Islet precursor cell (in vitro differentiated cells): ENCODE measurements at places on chromosomes 5 and 9.

- no peak for DNase-seq
These were observed 72.3 kb downstream of the SLF1 start for GRCh38 chr5:94690778-94691177.

DNA sequence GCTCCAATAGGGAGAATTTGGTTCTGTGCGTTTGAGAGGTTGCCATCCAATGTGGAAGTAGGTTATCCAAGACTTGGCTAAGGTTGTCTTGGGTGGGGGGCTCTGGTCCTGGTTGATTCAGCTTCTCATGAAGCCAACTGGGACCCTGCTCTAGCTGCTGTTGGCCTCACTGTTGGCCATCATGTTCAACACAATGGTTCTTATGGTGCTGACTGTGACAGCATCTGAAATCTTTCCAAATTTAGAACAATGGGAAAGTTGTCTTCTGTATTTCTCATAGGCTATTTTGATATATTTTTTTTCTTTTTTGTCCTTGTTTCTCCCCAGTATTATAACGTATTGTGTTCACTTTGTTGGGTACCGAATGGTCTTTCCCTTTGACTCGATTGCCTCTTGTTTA lies 71.9 kb downstream of the GDNF start:
- DNase-seq = no peak

DNA sequence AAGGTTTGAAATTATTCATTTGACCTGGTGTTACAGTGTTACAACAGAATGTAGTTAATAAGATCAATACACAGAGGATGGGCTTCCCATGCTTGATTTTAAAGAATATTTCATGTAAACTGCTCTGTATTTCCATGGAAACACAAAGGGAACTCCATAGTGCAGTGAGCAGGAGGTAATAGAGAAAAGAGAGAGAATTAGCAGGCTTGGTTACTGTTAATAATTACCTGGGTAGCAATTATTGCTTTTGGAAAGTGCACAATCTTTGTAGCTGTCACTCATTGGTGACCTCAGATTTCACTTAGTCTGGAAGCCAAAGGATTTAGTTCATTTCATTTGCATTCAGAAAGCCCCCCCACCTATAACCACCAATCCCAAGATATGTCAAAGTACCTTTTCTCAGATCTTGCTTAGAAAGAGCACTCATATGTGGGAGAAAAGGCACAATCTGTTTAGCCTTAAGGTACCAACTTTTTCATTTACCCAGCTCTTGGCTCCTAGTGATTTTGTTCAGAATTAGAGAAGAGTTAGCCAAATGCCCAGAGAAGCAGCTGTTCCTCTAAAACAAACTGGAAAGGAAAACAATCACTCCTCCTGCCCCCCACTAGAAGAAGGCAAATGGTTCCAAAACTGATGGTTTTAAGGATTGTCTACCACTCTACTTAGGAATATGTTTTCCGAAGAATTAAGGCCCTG lies 234.5 kb upstream of the SLC24A2 start:
- no peak for DNase-seq

- no peak for DNase-seq
These were observed 49.8 kb downstream of the PRRC1 start for GRCh38 chr5:127567026-127567768.

GRCh38 chr5:129459777-129460671 lies at the start of gene ADAMTS19:
ADAMTS19 (plus strand) TSS chr5:129460298; CDS start chr5:129460392, 94 bp downstream.
- peak; percentile 86 for DNase-seq

- DNase-seq = peak; percentile 36
These were observed 120.0 kb downstream of the C5orf15 start for GRCh38 chr5:133848341-133848811.

GRCh38 chr5:171093598-171093997 lies 215.4 kb upstream of the TLX3 start:
- DNase-seq = no peak

- peak; percentile 47 for DNase-seq
These were observed 525 bp downstream of the KIF24 start for GRCh38 chr9:34328500-34328986.

DNA sequence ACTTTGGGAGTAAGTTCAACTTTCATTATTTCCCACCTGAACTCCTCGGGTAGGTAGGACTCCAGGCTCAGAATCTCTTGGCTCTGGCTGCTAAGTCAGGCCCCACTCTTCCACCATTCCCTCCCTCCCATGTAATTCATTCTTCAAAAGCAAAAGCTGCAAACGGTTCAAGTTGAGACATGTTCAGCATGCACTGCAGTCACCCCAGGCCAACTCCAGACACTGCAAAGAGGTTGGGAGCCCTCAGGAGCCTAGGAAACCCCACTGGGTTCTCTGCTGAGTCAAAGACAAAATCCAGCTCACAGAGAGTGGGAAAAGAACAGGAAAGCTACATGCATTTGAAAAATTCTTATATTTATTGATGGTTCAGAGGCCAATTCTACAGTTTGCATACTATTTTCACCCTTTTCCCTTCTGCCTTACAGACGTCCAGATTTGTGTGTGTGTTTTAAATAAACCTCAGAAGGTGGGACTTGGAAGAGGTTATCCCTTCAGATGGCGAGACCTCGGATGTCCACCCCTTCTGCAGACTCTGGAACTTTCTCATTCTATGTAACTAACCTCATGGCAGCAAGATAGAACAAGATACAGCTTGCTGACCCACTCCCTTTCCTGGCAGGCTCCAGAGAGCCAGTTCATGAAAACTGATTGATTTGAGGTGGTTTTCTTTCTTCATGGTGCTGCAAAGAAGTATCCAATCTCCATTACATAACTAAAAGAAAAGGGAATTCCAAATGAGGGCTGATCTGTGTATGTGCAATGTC lies 65.7 kb upstream of the EQTN start:
- peak; percentile 66 for DNase-seq

DNA sequence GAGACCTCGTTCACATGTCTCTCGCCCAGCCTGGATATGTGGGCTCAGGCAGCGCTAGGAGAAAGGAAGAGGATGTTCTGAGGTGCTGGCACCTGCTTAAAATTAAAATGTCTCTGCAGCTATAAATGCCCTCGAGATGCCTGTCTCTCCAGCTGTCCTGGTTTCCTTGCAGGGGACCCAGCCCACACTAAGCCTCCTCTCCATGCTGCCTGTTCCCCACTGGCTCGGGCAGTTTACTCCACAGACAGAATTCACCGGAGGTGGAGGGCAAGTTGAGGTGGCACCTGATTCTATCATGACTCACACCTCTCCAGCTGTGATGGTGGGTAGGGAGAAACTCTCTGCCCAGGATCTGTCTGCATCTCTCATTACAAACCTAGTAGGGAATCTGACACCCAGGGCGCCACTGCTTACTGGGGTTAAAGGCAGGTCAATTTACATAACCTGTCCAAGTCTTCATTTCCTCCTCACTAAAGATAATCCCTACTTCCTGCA lies 420.9 kb downstream of the SPOCK1 start:
- peak; percentile 45 for DNase-seq

DNA sequence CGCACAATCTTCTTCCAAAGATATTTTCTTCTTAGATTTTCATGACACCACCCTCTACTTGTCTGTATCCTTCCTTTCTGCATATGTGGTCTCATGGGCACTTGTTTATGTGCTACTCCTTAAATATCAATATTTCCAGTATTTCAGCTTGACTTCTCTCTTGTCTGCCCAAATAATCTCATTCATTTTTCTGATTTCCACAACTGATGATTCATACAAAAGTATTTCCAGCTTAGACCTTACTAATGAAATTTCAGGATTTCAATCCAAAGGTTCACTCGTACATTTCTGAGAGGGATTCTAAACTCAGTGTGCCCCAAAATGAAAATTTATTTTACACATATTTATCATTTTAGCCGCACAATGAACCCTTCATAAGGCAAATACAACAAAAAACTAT lies 928.9 kb upstream of the C9orf72 start:
- no peak for DNase-seq

DNA sequence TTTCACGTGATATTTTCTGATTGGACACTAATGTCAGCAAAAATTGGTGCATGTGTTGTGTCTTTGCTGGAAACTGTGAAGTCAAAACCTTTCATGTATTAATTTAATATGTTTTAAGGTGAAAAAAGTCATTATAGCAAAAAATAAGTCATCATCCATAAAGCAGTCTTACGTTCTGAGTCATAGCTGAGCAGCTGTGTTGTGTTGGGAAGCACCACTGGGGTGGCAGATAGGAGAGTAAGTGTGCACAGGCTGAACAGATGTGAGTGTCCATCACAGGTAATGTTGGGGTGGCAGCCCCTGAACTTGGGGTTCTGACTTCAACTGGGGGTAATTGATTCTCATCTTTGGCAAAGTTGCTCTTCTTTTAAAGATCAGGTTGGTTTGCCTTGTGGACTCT lies 156.8 kb downstream of the NXNL2 start:
- DNase-seq = no peak

DNA sequence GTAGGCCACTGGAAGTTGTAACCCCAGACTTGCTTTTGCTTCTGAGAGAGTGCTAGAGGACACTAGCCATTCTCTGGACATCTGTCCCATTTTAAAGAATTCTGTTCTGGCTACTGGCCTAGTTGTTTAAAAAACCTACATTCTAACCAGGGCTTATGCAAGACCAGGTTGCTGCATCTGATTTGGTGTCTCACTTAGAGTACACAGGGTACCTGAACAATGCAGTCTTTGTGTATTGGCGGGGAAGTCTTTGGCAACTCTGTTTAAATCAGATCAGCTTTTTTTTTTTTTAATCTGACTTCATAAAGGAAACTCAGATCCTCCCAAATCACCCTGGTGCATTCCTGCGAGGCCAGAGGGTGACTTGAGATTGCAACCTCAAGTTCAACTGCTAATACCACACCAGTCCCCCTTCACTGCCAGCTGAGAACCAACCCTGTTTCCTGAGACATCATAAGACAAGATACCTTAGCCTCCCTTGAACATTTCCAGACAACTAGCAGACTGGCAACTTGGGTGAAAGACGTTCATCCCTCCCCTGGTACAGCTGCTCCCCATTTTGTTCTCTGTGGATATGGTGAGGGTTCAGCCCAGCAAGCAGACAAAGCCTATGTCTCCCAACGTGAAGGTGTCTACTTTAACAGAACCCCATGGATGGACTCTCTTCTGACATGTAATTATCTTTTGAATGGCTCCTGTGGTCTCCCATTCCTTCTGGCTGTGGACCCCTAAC lies 27.0 kb downstream of the SKP1 start:
- no peak for DNase-seq

DNA sequence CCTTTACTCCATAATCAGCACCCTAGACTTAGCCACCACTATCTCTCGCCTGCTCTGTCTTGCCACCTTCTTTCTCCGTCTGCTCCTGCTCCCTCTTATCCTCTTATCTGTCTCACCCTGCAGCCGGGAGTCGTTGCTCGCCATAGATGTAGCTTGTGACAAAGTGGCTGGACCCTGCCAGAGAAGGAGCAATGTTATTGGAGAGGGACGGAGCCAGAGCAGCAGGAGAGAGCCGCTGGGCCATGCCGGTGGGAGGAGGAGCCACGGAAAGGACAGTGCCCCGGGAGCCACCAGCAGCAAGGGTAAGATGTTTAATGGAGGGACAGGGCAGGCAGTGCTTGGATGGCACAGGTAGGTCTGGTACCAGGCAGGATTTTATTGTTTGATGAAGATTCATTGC lies 137.3 kb downstream of the SEC61B start:
- DNase-seq = no peak

DNA sequence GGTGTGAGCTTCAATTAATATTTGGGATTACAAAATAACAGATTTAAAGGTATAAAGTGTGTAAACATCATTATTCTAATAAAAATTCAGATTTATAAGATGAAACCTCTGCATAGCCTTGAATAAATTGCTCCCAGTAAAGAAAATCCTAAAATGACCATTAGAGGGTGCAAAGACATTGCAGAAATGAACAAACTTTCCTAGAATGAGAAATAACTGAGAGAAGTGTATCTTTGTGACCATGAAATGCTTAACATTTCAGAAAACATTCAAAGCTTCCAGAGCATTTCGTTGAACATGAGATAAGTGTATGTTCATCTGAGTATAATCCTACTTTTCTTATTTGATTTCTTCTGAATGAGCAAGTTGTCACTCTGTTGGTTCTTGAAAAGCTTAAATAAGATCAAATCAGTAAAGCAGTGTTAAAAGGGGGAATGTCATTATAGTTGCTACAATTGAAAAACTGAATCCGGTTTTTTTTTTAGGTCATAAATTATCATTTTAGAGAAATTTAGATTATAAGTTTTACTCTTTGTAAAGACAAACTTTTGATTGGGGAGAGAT lies 24.7 kb upstream of the NUDT12 start:
- no peak for DNase-seq

DNA sequence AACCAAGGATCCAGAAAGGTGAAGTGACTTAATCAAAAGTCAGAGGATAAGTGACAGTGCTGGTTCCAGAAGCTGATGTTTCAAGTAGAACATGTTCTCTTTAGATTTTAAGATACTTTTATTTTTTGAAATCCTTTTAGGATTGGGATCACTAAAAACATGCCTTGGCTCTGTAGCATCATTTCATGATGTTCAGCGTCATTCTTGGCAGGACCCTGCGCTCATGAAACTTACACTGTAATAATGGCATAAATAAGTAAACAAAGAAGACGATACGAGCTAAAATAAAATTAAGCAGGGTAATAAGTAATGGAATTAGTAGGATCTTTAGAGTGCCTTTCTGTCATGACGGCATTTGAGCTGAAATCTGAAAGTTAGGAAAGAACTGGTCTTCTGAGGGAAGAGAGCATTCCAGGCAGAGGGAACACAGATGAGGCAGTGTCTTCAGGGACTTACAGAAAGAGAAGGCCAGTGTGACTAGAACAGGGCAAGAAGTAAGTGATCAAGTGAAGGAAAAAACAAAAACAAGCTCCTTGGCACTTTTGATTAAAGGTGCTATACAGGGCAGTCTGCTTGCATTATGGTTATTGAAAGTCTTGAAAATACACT lies 19.9 kb downstream of the CTNNA1 start:
- DNase-seq = no peak

- no peak for DNase-seq
These were observed 20.1 kb downstream of the CDK20 start for GRCh38 chr9:87954230-87954629.

DNA sequence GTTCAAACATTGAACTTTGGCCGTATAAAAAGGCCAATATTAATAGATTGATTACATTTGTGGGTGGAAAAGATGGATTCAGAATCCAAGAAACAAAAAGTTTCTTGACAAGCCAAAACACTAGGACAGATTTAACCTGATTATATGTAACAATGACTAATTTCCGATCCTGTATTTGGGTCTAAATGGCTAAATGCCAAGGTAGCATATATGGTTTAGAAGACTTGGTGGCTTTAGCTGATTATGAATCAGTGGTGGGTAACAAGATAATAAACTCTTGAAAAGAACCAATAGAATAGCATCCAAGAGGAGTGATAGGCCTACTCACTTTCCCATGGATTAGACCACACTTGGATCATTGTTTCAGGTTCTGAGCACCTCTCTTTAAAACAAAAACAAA lies 21.8 kb upstream of the ANP32B start:
- no peak for DNase-seq

- DNase-seq = no peak
These were observed 30.2 kb upstream of the CATSPER3 start for GRCh38 chr5:134937526-134937925.

- DNase-seq = peak; percentile 66
These were observed 19.5 kb upstream of the ARSI start for GRCh38 chr5:150322202-150322601.

DNA sequence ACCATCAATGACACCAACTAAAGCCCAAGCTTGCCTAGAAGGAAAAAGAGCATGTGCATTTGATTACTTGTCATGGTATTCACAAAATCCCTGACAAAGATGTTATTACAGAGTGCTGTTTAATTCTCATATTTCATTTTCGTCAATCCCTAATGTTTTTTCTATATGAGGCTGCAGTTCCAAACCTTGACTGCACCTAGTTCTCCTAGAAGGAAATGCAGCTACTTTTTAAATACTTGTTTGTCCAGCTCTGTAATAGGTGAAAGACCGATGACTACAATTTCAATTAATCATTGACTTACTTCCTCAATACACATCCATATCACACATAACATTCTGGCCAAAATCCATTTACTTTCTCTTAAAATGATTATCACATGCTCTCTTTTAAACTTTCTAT lies 28.1 kb downstream of the CEMIP2 start:
- no peak for DNase-seq
